ENCODE measurements at places on chromosomes 5 and 9. TPM values are rescaled to one million over a fixed set of nuclear protein-coding genes. Genes with fewer than 3 reads are reported as not detected.

Gene PLAA
- 53.3 TPM for total RNA-seq

Gene KLHL3
- 14.9 TPM for total RNA-seq

Gene KCNMB1
- 0.35 TPM for total RNA-seq

Gene PCDHAC2
- total RNA-seq: 2.5 TPM

Gene PCDHB8
- 0.04 TPM for total RNA-seq

Gene OR1Q1
- total RNA-seq: not detected

All from pulmonary artery endothelial cell (primary cell).